ENCODE measurements at places on chromosomes 2 and 18. TPM values are rescaled to one million over a fixed set of nuclear protein-coding genes. Genes with fewer than 3 reads are reported as not detected.

GRCh38 chr2:127219171-127220070 lies 678 bp downstream of the CYP27C1 start:
- no peak for DNase-seq
- peaks cover 14% of the 10 kb centered on the region for H3K36me3 ChIP-seq
- peaks cover 15% of the 10 kb centered on the region for H3K4me1 ChIP-seq
- peaks cover 44% of the 10 kb centered on the region for H3K27me3 ChIP-seq
- H3K27ac ChIP-seq, result no peak overlapping the region

GRCh38 chr2:172087780-172088244 lies 2.5 kb downstream of the DLX1 start:
- H3K4me1 ChIP-seq, result peaks cover 54% of the 10 kb centered on the region
- no peak for DNase-seq
- no peaks in the 10 kb centered on the region for H3K36me3 ChIP-seq
- peaks cover 86% of the 10 kb centered on the region for H3K27me3 ChIP-seq
- H3K4me3 ChIP-seq, result no peak overlapping the region

DNA sequence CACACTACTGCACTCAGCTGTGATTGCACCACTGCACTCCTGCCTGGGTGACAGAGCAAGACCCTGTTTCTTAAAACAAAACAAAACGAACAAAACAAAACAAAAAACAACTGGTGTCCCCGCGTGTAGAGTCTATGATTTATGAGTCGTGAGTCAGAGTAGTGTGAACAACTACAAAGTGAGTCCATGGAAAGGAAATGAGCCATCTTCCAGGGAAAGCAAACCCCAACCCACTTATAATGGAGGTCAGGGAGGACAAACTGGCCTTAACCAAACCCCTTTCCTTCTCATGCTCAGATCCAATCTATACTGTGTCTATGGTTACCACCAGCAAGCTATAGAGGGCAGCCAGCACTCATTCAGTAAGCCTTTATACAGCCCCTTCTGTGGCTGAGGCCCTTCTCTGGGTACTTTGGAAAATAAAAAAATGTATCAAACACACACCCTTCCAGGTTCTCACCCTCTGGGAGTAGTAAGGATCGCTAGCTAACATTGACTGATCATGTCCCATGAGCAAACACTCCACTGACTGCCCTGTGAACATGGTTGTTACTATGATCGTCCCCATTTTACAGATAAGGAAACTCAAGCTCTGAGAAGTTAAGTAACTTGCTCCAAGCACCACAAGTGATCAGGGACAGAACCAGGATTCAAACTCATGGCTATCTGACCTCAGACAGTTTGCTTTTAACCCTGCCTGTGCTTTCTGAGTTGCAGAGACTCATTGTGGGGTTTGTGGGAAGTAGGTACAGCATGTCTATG lies 24.7 kb upstream of the COLEC12 start:
- peaks cover 7% of the 10 kb centered on the region for H3K27me3 ChIP-seq
- no peak for DNase-seq
- no peaks in the 10 kb centered on the region for H3K36me3 ChIP-seq
- peaks cover 3% of the 10 kb centered on the region for H3K4me1 ChIP-seq
- no peak overlapping the region for H3K4me3 ChIP-seq
- no peak overlapping the region for H3K27ac ChIP-seq

GRCh38 chr2:222623756-222624309 lies 32.1 kb downstream of the FARSB start:
- DNase-seq, result no peak
- H3K27ac ChIP-seq, result no peak overlapping the region
- H3K4me3 ChIP-seq, result no peak overlapping the region
- H3K36me3 ChIP-seq, result peaks cover 28% of the 10 kb centered on the region
- H3K4me1 ChIP-seq, result no peaks in the 10 kb centered on the region

DNA sequence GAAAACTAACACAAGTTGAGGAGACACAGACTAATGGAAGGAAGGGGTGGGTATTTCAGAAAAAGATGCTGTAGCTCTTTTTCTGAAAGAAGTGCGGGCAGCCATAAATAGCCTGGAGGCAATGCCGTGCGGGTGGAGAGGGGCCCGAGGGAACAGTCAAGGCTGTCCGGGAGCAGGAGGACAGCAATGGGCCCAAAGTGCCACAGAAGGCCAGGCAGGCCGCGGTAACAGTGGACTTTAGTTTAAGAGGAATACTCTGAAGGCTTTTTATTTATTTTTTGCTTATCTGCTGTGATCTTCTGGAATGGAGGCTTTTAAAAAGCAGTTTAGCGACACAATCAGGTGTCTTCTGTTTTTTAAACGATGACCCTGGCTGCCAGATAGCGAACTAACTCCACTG lies 2.8 kb downstream of the ITGB1BP1 start:
- H3K27ac ChIP-seq, result no peak overlapping the region
- H3K36me3 ChIP-seq, result peaks cover 25% of the 10 kb centered on the region
- H3K4me1 ChIP-seq, result peaks cover 50% of the 10 kb centered on the region
- no peaks in the 10 kb centered on the region for H3K27me3 ChIP-seq
- no peak for DNase-seq

GRCh38 chr2:17544256-17544655 lies 3.8 kb downstream of the VSNL1 start:
- peaks cover 24% of the 10 kb centered on the region for H3K27me3 ChIP-seq
- peaks cover 10% of the 10 kb centered on the region for H3K36me3 ChIP-seq
- no peak overlapping the region for H3K27ac ChIP-seq
- H3K4me3 ChIP-seq, result no peak overlapping the region
- no peak for DNase-seq

DNA sequence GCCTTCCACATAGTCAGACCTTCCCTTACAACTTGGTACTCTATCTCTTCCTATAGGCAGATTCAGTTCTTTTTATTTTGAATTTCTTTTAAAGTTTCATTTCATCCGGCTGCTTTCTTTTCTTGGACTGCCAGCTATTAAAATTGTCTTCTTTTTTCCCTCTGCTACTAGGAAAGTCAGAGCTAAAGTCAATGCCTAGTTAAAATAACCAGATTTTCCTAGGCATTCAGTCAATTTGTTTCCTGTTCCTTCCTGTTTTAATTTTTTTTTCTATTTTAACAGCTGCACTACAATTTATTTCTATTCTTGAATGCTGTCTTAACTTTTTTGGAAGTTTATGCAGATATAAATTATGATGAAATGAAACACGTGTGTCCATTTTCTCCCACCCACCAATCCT lies 84.8 kb downstream of the EVA1A start:
- H3K4me3 ChIP-seq, result no peak overlapping the region
- H3K4me1 ChIP-seq, result no peaks in the 10 kb centered on the region
- DNase-seq, result no peak
- peaks cover 16% of the 10 kb centered on the region for H3K27me3 ChIP-seq

- H3K27ac ChIP-seq, result peak overlapping the region; percentile 1
- peaks cover 31% of the 10 kb centered on the region for H3K4me1 ChIP-seq
- no peak overlapping the region for H3K4me3 ChIP-seq
- no peaks in the 10 kb centered on the region for H3K27me3 ChIP-seq
These were observed 21.7 kb downstream of the COX7A2L start for GRCh38 chr2:42339191-42339912.

DNA sequence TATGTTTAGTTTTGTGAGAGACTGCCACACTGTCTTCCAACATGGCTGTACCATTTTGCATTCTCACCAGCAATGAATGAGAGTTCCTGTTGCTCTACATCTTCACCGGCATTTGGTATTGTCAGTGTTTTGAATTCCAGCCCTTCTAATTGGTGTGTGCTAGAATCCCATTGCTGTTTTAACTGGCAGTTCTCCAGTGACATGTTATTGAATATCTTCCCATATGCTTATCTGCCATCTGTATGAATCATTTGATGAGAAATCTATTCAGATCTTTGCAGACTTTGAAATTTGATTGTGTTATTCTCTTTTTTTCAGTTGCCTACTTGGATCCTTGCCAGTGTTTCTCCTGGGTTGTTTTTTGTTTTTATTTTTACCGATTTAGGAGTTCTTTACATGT lies 99.0 kb downstream of the SNTG2 start:
- H3K36me3 ChIP-seq, result peaks cover 22% of the 10 kb centered on the region
- no peak overlapping the region for H3K4me3 ChIP-seq
- H3K4me1 ChIP-seq, result no peaks in the 10 kb centered on the region
- H3K27me3 ChIP-seq, result peaks cover 72% of the 10 kb centered on the region

The CERKL gene
- total RNA-seq, result not detected

The NETO1 gene
- not detected for total RNA-seq

- peaks cover 64% of the 10 kb centered on the region for H3K4me1 ChIP-seq
- H3K27ac ChIP-seq, result no peak overlapping the region
- no peak for DNase-seq
- H3K36me3 ChIP-seq, result peaks cover 11% of the 10 kb centered on the region
These were observed 2.9 kb upstream of the MGAT5 start for GRCh38 chr2:134250840-134251461.

The EML6 gene
- total RNA-seq, result 1.0 TPM

DNA sequence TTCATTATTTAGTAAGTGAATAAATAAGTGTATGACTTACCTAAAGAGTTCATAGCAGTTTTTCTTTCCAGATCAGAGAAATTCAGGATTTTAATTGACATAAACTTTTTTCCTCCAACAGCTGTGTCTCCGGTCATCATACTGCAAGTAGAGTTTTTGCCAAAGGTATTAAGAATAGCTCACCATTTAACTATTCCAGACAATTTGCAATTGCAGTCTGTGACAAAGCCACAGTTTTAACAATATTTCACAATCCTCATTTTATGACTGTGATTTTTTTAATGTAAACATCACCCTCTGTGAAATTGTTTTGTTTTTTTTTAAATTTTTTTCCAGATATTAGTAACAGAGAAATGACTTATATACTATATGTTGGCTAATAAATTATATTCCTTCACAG lies 199.1 kb downstream of the TRIB2 start:
- H3K27me3 ChIP-seq, result no peaks in the 10 kb centered on the region
- H3K36me3 ChIP-seq, result no peaks in the 10 kb centered on the region
- DNase-seq, result no peak
- H3K4me3 ChIP-seq, result no peak overlapping the region
- H3K4me1 ChIP-seq, result no peaks in the 10 kb centered on the region

GRCh38 chr2:53960476-53960875 lies 10.3 kb downstream of the PSME4 start:
- H3K4me1 ChIP-seq, result peaks cover 50% of the 10 kb centered on the region
- H3K36me3 ChIP-seq, result no peaks in the 10 kb centered on the region
- no peak overlapping the region for H3K4me3 ChIP-seq

DNA sequence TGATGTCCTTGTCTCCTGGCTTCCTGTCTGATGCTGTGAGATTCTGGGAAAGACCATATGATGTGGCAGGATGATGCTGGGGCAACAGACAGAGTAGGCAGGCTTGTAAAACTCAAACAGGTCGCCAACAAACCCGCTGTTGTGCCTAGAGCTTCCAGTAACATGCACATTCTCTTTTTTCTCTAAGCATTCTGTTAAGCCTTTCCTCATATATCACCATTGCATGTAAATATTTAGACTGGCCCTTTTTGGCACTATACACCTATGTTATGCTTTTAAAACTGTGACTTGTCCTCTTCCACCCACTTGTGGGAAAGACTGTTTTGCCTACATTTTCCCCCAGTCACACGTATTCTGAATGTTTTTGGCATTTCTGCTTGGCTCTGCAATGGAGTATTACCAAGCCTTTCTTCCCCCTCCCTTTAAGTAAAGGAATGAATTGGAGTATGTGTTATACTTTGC lies 250.4 kb upstream of the TANK start:
- H3K4me3 ChIP-seq, result no peak overlapping the region
- H3K27me3 ChIP-seq, result peaks cover 10% of the 10 kb centered on the region
- H3K4me1 ChIP-seq, result no peaks in the 10 kb centered on the region
- DNase-seq, result no peak
- H3K36me3 ChIP-seq, result no peaks in the 10 kb centered on the region

The ACTG2 gene
- not detected for total RNA-seq

The RETREG2 gene
- 69.3 TPM for total RNA-seq

GRCh38 chr2:177881921-177882320 lies 190.7 kb downstream of the PDE11A start:
- H3K4me3 ChIP-seq, result no peak overlapping the region
- DNase-seq, result no peak
- H3K27ac ChIP-seq, result no peak overlapping the region
- H3K36me3 ChIP-seq, result no peaks in the 10 kb centered on the region
- H3K27me3 ChIP-seq, result peaks cover 20% of the 10 kb centered on the region

DNA sequence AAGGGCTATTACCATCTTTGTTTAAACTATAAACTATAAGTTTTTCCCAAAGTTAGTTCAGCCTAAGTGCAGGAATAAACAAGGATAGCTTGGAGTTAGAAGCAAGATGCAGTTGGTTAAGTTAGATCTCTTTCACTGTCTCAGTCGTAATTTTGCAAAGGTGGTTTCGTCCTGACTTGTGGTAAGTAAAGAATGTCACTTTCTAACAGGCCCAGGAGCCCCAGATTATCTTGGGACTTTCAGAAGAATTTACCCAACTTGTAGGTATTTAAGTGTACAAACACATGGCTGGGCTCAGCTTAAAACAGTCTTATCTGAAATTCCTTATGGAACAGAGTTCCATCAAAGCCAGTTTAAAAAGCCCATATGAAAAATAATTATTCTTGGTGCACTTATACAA lies 18.3 kb upstream of the FAM98A start:
- H3K27ac ChIP-seq, result no peak overlapping the region
- H3K36me3 ChIP-seq, result peaks cover 13% of the 10 kb centered on the region
- H3K27me3 ChIP-seq, result peaks cover under 1% of the 10 kb centered on the region
- H3K4me1 ChIP-seq, result no peaks in the 10 kb centered on the region

DNA sequence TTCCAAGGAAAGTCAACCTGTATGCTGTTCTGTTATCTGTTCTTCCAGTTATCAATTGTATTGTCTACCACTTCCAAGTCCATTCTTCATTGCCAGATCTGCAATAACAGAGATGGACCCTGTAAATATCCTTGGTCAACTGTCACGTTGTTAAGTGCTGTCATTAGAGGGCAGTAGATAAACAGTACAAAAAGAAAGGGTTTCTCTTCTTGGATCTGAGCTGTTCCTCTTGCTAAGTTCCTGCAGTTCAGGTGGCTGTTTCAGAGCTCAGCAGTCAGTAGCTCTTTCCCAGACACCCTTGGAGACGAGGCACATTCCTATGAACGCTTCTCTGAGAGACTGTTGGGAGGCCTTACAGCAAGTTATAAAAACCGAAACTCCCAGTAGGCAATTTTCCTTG lies 957.1 kb upstream of the CHAC2 start:
- no peak overlapping the region for H3K4me3 ChIP-seq
- DNase-seq, result no peak
- H3K27me3 ChIP-seq, result no peaks in the 10 kb centered on the region
- no peaks in the 10 kb centered on the region for H3K4me1 ChIP-seq
- H3K27ac ChIP-seq, result no peak overlapping the region

DNA sequence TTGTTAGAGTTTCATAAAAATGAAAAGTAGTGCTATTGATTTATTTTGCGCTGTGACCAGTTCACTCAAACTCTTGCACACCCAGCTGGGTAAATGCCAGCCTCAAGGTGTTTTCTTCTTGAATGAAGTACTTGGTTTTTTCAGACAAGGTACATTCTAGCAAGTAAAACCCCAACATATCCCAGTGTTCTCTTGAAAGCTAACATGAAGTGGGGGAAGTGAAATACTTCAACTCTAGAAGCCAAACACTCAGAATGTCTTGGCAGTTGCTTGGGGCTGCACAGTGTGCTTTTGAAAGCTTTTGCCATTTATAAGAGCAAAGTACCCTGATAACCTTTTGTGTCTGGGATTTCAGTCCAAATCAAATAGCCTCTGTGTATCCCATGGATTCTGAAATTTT lies 13.4 kb downstream of the NPAS2 start:
- peaks cover 12% of the 10 kb centered on the region for H3K27me3 ChIP-seq
- DNase-seq, result no peak
- no peaks in the 10 kb centered on the region for H3K36me3 ChIP-seq

The IL36B gene
- not detected for total RNA-seq

The OSBPL1A gene
- not detected for total RNA-seq

GRCh38 chr2:191049728-191050639 lies 36.0 kb upstream of the STAT1 start:
- H3K4me3 ChIP-seq, result no peak overlapping the region
- peaks cover 11% of the 10 kb centered on the region for H3K36me3 ChIP-seq
- no peak for DNase-seq
- H3K4me1 ChIP-seq, result peaks cover 15% of the 10 kb centered on the region
- no peaks in the 10 kb centered on the region for H3K27me3 ChIP-seq

GRCh38 chr2:25089605-25090315 lies 47.9 kb downstream of the EFR3B start:
- no peak overlapping the region for H3K4me3 ChIP-seq
- no peak overlapping the region for H3K27ac ChIP-seq
- no peaks in the 10 kb centered on the region for H3K4me1 ChIP-seq

The TRIM43 gene
- total RNA-seq, result not detected

Measured in natural killer cell treated with Interleukin-12 subunit alpha and Interleukin-12 subunit beta and Interleukin-15 and Interleukin-18, amount 100 ng/mL, for 72 hours (primary cell).